ENCODE measurements at places on chromosomes 12 and 14.

GRCh38 chr14:52119030-52119429 lies 50.2 kb upstream of the NID2 start:
- no peak for DNase-seq

- DNase-seq: no peak
Measured at GRCh38 chr12:52945389-52946232, 3.3 kb upstream of the KRT18 start.

- no peak for DNase-seq
Measured at GRCh38 chr12:112304436-112304835, 77.8 kb downstream of the HECTD4 start.

DNA sequence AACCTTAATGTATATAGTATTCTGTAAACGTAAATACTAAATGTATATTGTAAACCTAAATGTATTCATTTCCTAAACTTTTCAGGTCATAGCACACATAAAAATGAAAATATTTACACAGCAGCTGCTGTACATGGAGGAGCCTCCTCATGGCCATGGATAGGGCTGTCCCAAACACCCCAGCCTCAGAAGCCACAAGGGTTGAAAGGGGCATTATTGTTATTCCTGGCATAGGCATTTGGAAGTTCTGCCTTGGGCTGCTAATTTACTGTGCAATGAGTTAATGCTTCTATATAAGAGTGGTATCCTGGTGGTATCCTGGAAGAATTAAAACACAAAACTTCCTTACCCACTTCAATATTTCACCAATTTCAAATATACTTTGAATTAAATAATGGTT lies 159.4 kb downstream of the SLC5A8 start:
- DNase-seq: no peak

GRCh38 chr14:33618361-33619105 lies 332.3 kb downstream of the EGLN3 start:
- no peak for DNase-seq

- no peak for DNase-seq
Measured at GRCh38 chr12:110006115-110006514, 6.9 kb downstream of the ANKRD13A start.

- DNase-seq: no peak
Measured at GRCh38 chr12:107441665-107442300, 243.8 kb upstream of the PWP1 start.

- no peak for DNase-seq
Measured at GRCh38 chr12:77047341-77048109, 17.8 kb downstream of the E2F7 start.

DNA sequence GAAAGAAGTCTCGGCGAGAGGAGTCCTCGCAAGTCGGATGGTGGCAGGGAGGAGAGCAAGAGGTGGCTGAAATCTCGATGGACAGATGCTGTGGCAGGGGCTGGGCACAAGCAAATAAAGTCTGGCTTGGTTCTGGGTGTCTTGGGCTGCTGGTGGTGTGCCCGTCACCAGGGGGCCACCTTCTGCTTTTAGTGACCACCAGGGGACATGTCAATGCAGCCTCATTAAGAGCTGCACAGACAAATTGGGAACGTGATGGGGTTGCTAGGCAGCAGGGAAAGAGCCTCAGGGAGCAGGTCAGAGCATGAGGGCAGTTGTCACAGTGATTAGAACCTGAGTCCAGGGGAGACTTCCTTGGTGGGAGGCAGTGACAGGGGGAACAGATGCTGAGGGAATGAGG lies 44.0 kb downstream of the LRRC74A start:
- no peak for DNase-seq

- no peak for DNase-seq
Measured at GRCh38 chr14:87186737-87187136, 806.2 kb downstream of the GALC start.

DNA sequence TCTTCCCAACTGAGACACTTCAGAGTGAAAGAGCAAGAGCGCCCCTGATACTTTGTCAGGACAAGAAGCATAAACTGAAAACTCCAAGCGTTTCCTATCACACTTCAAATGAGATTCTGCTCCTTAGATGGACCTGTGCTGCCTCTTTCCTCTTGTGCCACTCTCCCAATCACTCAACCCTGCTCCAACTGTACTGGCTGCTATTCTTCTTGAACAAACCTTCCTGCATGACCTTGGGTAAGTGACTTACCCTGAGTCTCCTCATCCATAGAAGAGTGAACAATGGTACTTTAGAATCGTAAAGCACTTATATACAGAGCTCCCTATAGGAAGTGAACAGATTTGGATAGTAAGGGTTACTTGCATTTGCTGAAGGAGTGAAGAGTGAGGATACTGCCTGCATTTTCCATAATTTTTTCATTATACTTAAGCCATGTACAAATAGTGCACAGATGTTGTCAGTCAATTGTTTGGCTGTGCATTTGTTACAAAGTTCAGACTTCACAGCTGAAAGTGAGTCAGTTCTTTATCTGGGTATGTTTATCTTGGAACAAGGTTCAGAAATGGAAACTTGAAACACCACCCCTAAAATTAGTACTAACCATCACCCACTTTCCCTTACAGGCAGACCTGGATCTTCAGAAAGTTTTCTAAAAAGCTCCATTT lies 10.8 kb downstream of the MTERF2 start:
- no peak for DNase-seq

GRCh38 chr14:81132468-81132867 lies 88.3 kb downstream of the GTF2A1 start:
- no peak for DNase-seq

All from activated CD8-positive, alpha-beta T cell treated with anti-CD3 and anti-CD28 coated beads, Interleukin-2, amount 10 ng/mL, durations not matched to agents 7 days and 5 days (primary cell).